Pancreas (tissue), 10 donors: ENCODE measurements at places on chromosomes 11 and 22.

DNA sequence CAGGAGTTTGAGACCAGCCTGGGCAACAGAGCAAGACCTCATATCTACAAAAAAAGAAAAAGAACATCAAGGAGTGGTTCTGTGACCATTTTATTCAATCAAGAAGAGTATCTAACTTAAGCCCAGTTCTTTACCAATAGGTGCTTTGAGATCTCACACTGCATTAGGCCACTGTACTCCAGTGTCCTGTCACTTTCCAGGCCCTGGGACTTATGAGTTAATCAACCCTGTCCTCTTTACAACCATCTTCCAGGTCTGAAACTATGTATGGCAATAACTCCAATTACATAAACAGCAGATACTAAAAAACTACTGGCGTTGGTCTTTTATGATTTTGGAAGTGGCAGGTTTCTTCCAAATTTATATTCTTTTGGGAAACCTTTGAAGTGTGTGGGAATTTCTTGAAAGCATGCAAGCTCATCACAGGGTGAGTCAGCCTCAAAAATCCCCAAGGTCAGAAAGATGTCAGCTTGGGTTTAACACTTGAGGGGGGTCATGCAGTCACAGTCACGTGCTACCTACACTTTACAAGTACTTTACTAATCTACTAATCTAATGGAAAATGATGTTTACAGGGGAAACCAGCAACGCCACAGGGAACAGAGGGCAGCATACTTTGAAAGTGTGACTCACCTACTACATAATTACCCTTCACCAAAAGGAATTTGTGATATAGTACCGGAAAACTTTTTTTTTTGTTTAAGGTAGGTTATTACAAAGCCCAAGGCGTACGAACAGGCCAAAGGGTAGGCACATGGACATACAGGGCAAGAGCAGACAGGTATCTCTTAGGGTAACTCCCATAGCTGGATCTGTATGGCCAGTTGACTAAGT, 15.6 kb downstream of the PISD start:
- no peak for DNase-seq

- DNase-seq: no peak
Measured at GRCh38 chr11:46693597-46694012, 6.8 kb downstream of the ARHGAP1 start.

- DNase-seq: no peak
Measured at GRCh38 chr11:92259861-92260260, 35.2 kb downstream of the FAT3 start.

- no peak for DNase-seq
Measured at GRCh38 chr11:33553486-33553885, 147.1 kb downstream of the C11orf91 start.

DNA sequence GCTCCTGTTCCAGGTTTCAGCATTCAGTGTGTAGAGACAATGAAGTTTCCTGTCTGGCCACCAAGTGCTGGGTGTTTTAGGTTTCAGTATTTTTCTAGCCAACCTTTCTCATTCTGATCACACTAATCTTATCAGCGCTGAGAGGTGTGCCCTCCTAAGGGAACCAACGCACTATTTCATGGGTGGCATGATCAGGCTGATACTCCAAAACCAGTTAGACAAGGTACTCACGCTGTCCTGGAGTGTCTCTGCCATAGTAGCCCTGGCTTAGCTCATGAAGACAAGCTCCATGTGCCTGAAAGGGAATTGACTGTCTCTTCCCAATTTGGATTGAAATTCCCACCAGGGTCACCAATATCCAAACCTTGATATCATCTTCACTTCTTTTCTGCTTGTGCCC, 8.0 kb upstream of the RAB38 start:
- DNase-seq: no peak

GRCh38 chr11:36412781-36413383, 97.2 kb downstream of the TRAF6 start:
- no peak for DNase-seq

DNA sequence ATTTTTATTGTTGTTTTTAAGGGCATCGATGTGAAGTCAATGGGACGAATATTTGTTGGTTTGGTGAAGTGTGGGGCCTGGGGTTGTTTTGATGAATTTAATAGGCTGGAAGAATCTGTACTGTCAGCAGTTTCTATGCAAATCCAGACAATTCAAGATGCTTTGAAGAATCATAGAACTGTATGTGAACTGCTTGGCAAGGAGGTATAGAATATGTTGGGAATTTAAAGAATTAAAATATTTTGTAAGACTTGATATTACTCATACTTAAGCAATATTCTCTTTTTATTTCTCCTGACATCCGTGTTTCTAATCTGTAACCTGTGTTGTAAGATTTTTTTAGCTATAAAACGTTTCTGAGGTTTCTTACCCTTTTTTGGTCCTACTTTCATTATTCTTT, 61.6 kb downstream of the DYNC2H1 start:
- DNase-seq: no peak

DNA sequence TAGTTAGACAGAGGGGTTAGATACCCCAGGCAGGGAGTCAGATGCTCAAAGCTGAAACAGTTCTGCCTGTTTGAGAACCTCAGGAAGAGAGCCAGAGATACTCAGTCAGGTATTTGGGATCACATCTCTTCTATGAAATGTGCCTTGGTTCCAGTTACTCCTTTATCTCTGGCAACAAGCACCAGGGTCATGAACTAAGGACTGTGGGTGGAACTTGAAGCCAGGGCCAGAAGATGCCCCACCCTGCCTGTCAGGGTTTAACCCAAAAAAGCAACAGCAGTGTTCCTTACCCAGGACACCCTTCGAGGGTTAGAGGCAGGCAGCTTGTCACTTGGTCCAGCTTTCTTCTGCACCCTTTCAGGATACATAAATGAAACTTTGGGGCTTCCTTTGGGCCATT, 15.0 kb upstream of the WT1 start:
- no peak for DNase-seq

- DNase-seq: no peak
Measured at GRCh38 chr11:70669871-70670675, 271.7 kb downstream of the CTTN start.

DNA sequence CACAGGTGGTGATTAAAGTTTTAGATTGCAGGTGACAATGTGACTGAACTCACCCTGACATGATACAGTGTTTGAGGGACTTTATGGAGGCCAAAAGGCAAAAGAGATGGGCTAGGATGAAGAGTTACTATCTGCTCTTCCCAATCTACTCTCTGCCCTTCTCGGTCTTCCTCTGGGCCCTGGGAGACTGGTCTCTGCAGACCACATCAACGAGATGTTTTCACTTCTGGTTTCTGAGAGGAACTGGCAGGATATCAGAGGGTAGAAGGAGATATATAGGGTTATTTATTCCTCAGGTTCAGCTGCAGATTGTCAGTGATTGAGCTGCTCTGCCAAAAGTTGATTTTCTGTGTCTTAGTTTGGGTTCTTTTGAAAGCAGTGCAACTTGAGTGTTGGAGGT, 32.4 kb upstream of the CD44 start:
- DNase-seq: no peak

DNA sequence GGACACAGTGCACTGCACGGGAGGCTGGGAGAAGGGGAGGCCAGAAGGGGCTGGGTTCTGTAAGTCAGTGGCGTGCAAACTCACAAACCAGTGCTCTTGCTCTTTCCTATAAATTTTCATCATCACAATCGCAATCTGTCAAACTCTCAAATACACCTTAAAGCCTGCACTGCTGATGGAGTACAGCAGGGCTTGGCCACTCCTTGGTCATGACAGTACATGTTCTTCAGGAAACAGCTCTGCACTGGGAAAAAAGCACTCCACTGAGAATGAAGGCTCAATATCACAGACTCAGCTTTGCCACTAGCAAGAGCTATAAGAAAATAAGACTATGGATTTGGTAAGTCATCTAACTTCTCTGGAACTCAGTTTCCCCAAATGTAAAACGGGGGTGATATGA, 111.0 kb downstream of the RBFOX2 start:
- no peak for DNase-seq

DNA sequence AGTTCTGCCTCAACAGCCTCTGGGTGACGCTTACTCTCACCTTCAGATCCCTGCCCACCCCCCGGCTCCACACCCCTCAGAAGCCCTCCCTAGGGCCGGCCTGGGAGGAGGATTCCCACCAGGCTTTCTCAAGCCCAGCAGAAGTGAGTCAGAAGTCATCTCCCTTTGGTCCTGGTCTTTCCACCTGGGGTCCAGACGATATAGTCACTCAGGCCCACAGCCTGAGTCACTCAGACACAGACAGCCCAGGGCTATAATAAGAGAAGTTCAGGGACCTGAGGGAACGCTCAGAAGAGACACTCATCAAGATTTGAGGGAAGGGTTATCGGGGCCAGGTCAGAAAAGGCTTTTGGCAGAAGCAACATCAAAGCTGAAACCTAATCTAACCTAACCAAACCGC, 127.1 kb downstream of the SPATA19 start:
- DNase-seq: no peak

GRCh38 chr11:128029219-128029722, 558.1 kb downstream of the ETS1 start:
- DNase-seq: no peak

DNA sequence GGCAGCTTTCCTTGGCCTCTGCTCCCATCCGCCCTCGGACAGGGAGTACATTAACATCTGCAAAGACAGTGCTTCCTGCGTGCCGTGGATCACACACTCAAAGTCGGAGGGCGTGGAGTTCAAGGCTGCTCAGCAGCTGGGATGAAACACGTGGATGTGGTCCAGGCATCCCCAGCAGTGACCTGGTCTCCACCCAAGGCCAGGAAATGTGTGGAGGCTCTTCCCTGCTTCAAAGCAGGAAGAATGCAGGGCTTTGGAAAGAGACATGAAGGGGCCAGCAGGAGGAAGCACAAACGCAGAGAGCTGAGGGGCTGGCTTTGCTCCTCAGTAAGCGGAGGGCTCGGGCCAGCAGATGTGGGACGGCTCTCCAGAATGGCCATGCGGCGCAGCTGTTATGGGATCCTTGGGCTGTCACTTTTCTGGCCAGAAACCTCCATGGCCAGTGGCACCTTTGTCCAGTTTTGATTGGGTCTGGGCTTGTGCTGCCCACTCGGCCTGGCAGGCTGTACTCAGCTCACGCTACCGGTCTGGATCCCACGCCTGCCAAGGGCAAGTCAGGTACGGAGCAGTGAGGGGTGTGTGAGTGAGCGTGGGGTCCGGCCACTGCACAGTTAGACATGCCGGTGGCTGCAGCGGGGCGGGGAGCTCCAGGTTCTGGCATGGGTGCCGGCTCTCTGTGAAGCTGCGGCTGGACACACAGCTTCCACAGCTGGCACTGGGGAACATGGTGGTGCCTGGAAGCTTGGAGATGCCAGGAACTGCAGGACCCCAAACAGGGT, 438.0 kb downstream of the TBC1D22A start:
- DNase-seq: no peak

DNA sequence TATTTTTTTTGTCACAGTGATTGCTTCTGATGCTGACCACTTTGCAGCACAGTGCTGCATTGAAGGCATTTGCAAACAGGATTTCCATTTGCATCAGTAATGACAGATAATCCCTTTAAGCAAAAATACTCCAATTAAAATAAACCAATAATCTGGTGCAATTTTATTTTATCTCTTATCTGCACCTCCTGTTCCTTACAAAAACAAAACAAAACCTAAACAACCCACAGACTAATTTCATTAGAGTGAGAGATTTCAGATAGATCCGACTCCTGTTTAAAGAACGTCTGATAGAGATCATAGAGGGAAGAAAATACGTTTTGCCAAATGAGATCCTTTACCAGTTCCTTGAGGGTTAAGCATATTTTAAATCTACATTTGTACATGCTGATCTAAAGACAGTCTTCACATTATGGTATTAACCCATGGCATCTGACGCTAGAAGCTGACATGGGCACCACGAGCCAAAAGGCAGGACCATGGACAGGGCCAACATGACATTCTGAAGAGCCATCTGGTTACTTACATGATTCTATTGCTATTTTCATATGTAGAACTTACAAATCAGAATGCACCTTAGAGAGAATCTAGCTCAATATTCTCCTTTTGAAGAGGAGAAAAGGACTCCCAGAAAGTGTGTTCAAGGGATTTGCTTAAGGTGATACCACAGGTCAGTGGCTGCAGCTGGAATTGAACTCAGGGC, 286.2 kb upstream of the NARS2 start:
- no peak for DNase-seq

DNA sequence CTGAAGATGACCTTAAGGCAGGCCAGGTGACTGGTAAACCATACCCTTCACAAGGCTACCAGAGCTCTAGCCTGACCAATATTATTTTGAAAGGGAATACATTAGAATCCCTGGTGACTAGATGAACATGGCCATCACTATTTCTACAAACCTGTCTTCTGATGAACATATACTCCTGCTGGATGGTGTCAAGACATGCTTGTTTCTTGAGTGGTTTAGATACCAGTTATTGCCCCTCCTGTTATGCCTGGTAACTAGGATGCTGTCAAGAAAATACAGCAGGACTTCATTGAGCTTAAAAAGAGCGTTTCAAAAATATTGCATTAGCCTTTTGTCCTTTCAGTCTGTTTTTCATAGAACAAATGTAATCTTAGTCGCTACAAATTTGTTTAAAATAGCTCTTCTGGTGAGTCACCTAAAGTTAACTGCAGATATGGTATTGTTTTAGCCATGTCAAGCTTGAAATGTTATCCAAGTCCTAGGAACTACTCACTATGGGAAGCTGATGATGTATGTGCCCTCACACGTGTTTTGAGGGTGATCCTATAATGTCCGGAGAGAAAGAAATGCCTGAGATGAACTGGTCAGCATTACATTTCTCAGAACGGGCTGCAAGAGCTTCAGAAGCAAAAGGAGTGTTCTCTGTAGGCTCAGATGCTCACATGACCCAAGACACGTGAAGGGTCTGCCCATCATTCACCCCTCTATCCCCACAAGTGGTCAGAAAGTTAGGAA, 20.6 kb downstream of the ADM start:
- DNase-seq: no peak

- DNase-seq: no peak
Measured at GRCh38 chr11:369336-370018, at the start of gene B4GALNT4. TSS of gene B4GALNT4 (plus strand) at chr11:369499. CDS start at chr11:369804, 305 bp downstream.

- DNase-seq: no peak
Measured at GRCh38 chr11:15673408-15673831, 558.7 kb downstream of the INSC start.

- no peak for DNase-seq
Measured at GRCh38 chr11:27635567-27636037, 64.7 kb downstream of the BDNF start.

GRCh38 chr11:25453471-25453870, 878.5 kb upstream of the ANO3 start:
- DNase-seq: no peak

DNA sequence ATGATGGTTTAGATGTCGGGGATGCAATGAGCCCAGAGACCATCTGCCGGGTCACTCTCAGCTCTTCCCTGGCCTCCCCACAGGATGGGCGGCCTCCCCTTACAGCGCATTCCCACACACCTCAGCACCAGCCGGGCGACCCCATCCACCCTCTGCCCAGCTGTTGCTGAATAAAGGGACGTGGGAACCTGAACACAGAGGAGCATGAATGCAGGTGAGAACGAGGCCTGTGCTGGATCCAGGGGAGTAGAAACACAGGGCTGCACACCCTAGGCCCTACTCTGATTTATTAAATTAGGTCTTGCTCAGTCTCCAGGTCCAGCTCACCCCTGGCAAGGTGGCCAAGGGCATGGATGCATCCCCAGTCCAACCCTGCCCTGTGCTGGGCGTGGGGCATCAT, 180.5 kb downstream of the CTTN start:
- DNase-seq: no peak
